GM04504 (cell line): ENCODE measurements at places on chromosomes 11 and 22.

- DNase-seq, result no peak
Measured at GRCh38 chr22:46918197-46918596, 155.7 kb downstream of the TBC1D22A start.

DNA sequence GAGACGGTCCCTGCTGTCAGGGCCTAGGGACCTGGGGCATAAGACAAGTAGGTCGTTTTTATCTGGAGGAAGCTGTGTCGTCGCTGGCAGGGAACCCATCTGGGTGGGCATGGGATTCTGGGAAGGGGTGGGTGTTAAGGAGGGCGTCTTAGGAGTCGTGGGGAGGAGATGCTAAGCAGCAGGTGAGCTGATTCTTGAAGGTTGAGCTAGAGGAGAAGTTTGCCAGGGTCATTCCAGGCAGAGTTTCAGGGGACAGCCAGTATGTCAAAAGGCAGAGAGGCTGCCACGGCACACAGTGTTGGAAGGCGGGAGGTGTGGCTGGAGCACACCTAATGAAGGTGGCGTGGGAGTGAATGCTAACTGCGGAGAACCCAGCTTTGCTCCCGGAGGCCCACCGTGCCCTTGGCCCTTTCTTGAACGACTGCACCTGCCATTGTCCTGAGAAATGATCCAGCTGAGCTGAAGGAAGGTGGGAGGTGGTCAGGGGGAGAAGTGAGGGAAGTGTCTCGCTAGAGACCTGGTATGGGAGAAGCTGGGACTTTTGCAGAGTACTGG lies 1.3 kb downstream of the FAM118A start:
- DNase-seq, result no peak

DNA sequence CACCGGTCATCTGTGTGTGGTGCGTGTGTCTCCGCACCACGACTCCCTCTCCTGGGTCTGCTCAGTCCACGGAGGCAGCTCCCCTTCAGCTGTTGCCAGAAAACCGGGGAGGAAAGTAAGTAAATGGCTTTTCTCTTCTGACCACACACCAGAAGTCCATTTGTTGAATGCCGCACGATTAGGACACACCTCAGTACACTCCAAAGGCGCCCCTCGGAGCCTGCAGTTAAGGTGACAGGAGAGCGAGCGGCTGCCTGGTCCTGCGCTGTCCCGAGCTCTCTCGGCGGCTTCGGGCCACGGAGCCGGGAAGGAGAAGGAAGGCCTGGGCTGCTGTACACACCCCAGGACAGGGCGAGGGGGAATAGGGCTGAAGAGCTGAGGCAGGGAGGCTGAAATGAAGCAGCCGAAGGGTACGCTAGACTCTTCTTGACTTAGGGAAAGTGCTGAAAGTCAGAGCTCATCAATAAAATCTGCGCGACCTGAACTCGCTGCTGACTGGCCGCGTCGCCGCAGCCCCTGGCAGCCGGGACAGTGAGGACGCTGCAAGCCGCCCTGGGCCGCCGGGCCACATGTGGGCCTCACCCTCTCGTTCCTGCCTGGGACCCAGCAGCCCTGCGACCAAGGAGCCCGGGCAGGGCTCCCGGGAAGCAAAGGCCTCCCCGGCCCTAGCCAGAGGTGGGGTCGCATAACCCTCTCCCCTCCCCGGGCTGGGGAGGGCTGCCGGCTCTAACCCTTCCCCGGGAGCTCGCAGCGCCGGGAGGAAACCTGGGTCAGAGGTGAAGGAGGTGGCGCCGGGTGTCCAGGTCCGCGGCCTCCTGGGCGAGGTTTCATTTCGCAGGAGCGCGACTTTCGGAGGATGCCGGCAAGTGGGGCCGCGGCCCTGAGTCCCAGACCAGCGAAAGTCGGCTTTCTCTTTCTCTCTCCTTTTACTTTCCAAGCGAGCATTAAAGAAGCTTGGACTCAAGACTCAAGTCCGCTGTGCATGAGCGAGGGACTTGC lies 1.6 kb upstream of the PAX6 start:
- no peak for DNase-seq

DNA sequence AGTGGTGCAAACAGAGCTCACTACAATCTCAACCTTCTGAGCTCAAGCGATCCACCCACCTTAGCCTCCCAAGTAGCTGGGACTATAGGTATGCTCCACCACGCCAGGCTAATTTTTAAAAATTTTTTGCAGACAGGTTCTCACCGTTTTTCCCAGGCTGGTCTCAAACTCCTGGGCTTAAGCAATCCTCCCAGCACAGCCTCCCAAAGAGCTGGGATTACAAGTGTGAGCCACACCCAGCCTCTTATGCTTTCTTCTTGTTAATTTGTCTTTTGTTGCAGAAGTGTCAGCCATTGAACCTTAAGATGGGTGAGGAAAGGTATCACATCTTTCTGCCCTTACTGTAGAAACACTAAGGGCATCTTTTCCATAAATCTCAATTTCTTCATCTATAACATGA lies 34.9 kb downstream of the DENND5A start:
- DNase-seq, result no peak

DNA sequence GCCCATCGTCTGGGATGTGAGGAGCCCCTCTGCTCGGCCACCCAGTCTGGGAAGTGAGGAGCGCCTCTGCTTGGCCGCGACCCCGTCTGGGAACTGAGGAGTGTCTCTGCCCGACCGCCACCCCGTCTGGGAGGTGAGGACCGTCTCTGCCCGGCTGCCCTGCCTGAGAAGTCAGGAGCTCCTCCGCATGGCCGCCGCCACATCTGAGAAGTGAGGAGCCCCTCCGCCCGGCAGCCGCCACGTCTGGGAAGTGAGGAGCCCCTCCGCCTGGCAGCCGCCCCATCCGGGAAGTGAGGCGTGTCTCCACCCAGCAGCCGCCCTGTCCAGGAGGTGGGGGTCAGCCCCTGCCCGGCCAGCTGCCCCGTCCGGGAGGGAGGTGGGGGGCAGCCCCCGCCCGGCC lies 5.8 kb upstream of the OR5M8 start:
- no peak for DNase-seq

- DNase-seq, result no peak
Measured at GRCh38 chr11:77049026-77049425, 14.8 kb downstream of the B3GNT6 start.

DNA sequence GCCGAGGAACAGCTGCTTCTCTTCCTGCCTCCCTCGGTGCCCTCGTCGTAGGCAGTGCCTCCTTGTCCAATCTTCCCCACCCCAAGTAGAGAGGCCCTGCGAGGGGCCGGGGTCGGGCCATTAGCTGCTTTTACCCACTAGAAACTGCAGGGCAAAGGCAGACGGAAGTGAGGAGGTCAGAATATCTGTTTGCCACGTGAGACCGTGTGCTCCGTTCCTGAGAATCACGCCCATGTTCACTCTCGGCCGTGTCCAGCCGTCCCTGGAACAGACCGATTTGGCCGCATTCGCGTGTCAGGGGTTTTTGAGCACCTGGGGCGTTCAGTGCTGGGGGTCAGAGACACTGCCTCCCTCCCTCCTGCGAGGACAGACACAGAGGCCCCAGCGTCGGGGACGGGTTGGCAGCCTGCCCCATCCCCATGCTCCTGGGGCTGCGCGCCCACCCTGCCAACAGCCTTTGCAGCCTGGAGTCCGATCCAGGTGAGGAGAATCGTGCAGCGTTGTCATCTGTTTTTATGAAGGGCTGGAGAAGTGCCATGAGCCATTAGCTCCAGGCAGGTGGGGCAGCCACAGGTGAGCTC lies 982.2 kb downstream of the BRD1 start:
- DNase-seq, result no peak

GRCh38 chr11:134667175-134667500 lies 255.1 kb upstream of the B3GAT1 start:
- DNase-seq, result no peak

DNA sequence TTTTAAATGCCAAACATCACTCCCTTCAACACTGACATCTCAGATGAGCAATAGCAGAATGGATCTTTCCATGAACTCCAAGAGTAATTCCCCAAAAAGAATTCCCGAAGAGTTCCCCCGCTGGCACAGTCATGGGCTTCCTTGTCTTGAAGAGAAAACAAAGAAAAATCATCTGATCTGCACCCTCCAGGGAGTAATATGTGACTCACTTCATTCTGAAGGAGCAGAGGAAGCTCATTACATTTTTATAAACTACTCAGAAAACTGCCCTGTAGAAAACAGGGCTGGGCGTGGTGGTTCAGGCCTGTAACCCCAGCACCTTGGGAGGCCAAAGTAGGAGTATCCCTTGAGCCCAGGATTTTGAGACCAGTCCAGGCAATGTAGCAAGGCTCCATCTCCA lies 35.7 kb downstream of the CELSR1 start:
- DNase-seq, result no peak

GRCh38 chr11:68658661-68659060 lies 25.7 kb upstream of the GAL start:
- no peak for DNase-seq

- no peak for DNase-seq
Measured at GRCh38 chr11:61957021-61957770, 7.0 kb downstream of the BEST1 start.

DNA sequence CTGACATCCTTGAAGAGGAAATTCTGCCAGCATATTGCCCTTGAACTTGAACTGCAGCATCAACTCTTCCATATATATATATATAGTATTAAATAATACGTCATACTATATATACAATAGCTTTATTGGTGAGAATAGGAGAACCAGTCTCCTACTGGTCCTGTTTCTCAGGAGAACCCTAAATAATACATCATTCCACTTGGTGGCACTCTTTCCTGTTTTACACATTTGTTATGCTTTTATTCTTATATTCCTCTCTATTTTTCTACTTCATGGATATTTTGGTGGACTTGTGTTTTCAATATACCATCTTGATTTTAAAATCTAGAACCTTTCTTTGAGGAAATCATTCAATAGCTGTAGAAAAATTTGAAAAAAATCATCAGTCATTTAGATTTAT lies 193.3 kb downstream of the TRPC6 start:
- DNase-seq, result no peak

GRCh38 chr11:87437844-87438223 lies 400.1 kb downstream of the TMEM135 start:
- peak; percentile 57 for DNase-seq

DNA sequence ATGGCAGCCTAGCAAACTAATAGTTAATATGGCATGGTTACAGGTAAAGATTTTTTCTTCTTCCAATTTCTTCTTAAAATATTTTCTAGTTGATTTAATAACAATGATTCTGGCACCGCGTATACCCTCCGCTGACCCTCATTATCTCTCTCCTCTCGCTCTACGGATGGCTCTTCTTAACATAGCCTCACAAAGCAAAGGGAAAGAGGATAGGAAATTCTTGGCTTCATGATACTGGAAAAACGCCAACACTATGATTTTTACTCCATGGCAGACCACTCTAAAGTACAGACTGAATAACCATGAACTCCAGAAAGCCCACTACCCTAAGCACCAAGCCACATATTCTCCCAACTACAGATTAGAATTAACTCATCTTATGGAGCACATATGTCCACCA lies 6.1 kb downstream of the PI4KA start:
- DNase-seq, result no peak

DNA sequence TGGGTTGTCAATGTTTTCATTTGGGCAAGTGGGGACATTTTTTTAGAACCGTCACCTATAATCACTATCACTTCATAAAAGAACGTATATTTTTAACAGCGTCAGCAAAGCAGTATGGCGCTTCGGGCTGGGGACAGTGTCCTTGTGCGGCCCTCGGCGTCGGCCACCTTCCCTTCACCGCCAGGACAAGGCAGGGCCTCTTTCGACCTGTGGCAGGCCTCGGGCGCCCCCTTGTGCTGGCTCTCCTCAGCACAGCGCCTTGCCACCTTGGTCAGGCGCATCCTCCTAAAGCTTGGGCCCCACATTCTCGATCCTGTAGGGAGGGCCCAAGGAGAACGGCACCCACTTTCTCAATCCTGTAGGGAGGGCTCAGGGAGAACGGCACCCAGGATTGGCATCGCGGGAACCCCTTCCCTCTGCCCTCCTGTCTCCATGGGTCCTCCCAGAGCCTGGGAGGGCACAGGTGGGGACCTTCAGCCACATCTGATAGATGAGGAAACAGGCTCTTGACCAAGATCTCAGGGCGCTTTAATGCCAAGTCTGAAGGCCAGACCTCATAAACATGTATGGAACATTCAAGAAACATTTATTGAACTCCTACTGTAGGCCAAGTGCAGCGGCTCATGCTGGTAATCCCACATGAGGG lies 11.5 kb upstream of the FADD start:
- DNase-seq, result no peak

GRCh38 chr11:37926772-37927171 lies 1328.7 kb upstream of the RAG2 start:
- no peak for DNase-seq

DNA sequence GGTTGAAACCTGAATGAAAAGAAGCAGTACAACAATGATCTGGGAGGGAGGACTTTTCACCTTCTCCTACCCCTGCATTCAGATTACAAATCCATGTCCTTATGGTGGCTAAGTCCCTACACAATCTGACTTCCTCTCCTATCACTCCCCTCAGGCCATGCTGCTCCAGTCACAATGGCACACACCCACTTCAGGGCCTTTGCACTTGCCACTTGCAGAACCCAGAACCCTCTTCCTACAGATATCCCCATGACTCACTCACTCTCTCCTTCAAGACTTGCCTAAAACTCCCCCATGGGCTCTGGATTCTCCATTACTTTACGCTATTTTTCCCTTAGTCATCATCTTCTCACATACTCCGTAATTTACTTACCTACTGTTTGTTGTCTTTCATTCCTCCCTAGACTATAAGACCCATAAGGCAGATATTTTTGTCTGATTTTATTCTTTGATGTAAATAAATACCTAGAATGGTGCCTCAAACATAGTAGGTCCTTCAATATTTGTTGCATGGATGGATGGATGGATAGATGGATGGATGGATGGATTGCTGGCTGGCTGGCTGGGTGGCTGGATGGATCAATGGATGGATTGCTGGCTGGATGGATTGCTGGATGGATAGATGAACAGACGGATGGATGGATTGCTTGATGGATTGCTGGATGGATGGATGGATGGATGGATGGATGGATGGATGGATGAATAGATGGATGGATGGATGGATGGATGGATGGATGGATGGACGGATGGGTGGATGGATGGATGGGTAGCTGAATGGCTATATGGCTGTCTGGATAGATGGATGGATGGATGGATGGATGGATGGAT lies 94.7 kb upstream of the NAV2 start:
- DNase-seq, result no peak

DNA sequence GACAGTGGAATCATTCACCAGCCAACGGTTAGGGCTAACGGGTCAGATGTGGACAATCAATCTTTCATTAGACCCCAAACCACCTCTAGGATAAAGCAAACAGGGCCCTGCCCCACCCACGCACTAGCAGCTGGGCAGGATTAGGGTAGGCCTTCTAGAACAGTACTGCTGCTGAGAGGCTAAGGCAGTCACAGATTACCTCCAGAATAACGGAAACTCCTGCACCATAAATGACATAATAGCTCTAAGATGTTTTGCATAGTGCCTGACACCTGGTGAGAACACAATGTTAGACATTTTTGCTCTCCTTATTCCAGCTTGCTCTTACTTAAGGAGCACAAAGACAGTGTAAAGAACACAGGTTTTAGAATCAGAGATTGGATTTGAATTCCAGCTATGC lies 1.8 kb downstream of the SYTL2 start:
- DNase-seq, result no peak

- peak; percentile 66 for DNase-seq
Measured at GRCh38 chr11:73185680-73186293, 32.3 kb upstream of the P2RY2 start.
